ENCODE measurements at places on chromosomes 6 and 20. TPM values are rescaled to one million over a fixed set of nuclear protein-coding genes. Genes with fewer than 3 reads are reported as not detected.

The SLC35F1 gene
- total RNA-seq, result not detected

The LINC00237 gene
- total RNA-seq, result not detected

The NKX2-2 gene
- total RNA-seq, result not detected

The HLA-DOA gene
- total RNA-seq, result 358 TPM

The TMEM14A gene
- 11.9 TPM for total RNA-seq

The MMP24 gene
- total RNA-seq, result not detected

The IL17F gene
- not detected for total RNA-seq

The PPP2R5D gene
- 27.7 TPM for total RNA-seq

The COX4I2 gene
- 61.4 TPM for total RNA-seq

DNA sequence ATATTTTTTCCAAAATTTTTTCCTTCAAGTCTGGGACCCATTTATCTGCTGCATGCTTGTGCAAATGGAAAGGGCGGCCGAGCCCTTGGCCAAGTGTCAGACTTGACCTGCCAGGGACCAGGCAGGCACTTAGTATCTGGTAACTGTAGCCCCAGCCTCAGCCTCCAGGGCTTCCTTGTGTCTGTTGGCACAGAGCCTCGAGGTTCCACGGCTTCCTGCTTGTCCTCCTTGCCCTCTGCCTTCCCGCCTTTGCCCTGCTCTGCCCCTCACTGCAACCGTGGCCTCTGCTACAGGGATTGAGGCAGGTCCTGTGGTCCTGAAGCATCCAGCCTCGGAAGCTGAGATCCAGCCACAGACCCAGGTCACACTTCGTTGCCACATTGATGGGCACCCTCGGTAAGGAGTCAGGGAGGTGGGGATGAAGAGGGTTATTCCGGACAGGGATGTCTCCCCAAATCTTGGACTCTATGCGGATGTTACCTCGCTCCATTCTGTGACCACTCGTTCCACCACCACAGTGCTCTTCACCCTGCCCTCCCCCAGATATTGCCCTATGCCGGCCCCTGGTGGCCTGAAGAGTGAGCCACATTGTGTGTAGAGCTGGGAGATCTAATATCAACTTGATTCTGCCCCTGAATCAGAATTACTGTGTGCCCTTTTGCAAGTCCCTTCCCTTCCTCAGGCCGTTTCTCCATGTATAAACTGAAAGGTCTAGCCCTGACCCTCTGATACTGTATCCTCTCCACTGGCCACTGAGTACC, 41.5 kb upstream of the SRF start:
- H3K4me3 ChIP-seq, result peak overlapping the region; percentile 24
- H3K4me1 ChIP-seq, result peaks cover 3% of the 10 kb centered on the region
- no peaks in the 10 kb centered on the region for H3K27me3 ChIP-seq
- no peaks in the 10 kb centered on the region for H3K36me3 ChIP-seq
- H3K27ac ChIP-seq, result no peak overlapping the region
- no peak for DNase-seq

GRCh38 chr20:58980711-58981627, at the start of gene NELFCD:
Gene NELFCD (plus strand): TSS chr20:58981256. CDS start chr20:58981310, 54 bp downstream.
- H3K27me3 ChIP-seq, result no peaks in the 10 kb centered on the region
- peak within 1 kb of the TSS; percentile 96 for H3K4me3 ChIP-seq
- peaks cover 15% of the 10 kb centered on the region for H3K4me1 ChIP-seq
- no peak for DNase-seq

DNA sequence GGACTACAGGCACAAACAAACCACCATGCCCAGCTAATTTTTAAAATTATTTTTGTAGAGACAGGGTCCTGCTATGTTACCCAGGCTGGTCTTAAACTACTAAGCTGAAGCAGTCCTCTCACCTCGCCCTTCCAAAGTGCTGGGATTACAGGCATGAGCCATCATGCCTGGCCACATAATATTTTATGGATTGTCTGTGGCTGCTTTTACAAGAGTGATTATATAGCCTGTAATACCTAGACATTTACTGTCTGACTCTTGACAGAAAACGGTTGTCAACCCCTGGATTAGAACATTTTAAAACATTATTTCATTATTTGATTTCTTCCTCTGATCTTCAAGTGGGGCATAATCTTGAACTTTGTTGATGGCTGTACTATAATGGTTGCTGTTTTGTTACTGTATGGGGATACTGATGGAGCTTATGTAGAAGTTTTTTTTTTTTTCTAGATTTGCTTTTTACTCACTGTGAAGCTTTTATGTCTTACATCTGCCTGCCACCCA, 14.3 kb downstream of the PARD6B start:
- no peaks in the 10 kb centered on the region for H3K36me3 ChIP-seq
- H3K4me3 ChIP-seq, result no peak overlapping the region
- H3K27ac ChIP-seq, result peak overlapping the region; percentile 2
- no peaks in the 10 kb centered on the region for H3K4me1 ChIP-seq
- no peak for DNase-seq

DNA sequence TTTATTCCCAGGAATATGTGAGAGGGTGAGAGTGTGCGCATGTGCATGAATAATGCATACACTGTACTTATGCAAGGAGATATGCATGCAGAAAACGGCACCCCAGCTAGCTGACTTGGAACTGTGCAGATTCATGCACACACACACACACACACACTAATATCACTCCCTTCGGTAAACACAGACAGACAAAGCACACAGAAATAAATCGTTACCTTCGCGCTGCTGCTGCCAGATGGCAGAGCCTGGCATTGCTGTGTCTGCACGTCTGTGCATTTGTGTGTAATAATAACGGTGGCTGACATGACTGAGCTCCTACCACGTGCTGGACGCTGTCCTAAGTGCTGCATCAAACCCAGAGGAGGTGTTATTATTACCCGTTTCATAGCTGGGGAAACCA, 36.8 kb downstream of the PREX1 start:
- H3K27me3 ChIP-seq, result no peaks in the 10 kb centered on the region
- H3K36me3 ChIP-seq, result no peaks in the 10 kb centered on the region
- no peak overlapping the region for H3K4me3 ChIP-seq

DNA sequence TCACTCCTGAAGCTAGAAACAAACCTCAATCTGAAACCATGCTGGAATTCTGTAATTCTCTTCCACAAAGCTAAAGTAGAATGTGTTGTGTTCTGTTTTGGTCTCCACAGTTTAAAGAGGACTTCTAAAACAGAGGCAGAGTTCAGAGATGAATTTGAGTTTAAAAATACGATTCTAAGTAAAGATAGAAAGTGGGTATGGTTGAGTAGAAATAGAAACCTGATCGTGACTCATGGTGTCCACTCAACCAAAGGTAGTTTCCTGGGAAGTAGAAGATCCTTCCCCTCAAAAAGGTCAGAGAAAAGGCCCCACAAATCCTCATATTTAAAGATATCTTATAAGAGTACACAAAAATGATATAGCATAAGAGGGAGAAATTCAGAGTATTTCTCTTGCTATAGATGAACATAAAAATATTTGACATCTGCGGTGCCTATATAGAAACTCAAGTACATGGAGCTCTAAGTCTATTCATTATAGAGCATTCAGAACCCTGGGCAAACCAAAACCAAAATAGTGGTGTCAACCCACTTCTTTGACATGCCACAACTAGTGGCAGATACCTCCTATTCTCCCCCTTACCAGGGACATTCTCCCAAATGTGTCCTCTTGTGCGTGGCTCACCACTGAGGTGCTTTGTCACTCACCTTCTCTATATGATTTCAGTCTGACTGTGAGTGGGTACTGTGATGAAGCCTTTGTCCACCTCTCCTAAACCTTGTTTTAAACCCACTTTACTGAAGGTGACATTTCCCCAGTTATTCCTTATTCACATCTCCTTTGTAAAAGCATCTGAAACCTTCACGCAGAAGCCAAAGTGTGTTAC, 84.5 kb downstream of the PLCB1 start:
- H3K4me3 ChIP-seq, result no peak overlapping the region
- no peaks in the 10 kb centered on the region for H3K36me3 ChIP-seq
- no peak overlapping the region for H3K27ac ChIP-seq
- no peaks in the 10 kb centered on the region for H3K27me3 ChIP-seq
- no peak for DNase-seq

DNA sequence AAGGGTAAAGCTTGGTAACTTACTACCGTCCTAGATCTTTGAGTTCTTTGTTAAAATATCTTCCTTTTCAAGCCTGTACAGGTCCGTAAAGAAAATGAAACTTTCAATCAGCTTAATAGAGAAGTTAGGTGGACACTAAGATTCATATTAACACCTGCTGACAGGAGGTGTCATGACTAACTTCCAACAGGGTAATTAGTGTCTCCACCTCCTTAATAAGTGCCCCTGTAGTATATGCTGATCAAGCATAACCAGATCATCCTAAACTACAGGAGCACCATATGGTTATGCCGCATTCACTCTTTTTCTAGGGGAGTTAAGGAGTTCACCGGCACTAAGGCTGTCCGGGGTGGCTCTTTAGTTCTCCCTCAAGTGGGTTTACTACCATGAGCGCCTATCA, 23.9 kb upstream of the RALGAPA2 start:
- no peak overlapping the region for H3K4me3 ChIP-seq
- no peak for DNase-seq
- H3K4me1 ChIP-seq, result peaks cover 5% of the 10 kb centered on the region
- H3K27me3 ChIP-seq, result no peaks in the 10 kb centered on the region
- no peak overlapping the region for H3K27ac ChIP-seq
- H3K36me3 ChIP-seq, result no peaks in the 10 kb centered on the region

GRCh38 chr6:90008189-90008907, 114.1 kb downstream of the GJA10 start:
- H3K27me3 ChIP-seq, result no peaks in the 10 kb centered on the region
- peak overlapping the region; percentile 22 for H3K27ac ChIP-seq
- peaks cover 4% of the 10 kb centered on the region for H3K4me1 ChIP-seq
- no peaks in the 10 kb centered on the region for H3K36me3 ChIP-seq
- no peak for DNase-seq
- H3K4me3 ChIP-seq, result no peak overlapping the region

- no peaks in the 10 kb centered on the region for H3K36me3 ChIP-seq
- no peak overlapping the region for H3K4me3 ChIP-seq
- no peak overlapping the region for H3K27ac ChIP-seq
Measured at GRCh38 chr6:35327349-35328027, 14.9 kb upstream of the PPARD start.

- no peaks in the 10 kb centered on the region for H3K27me3 ChIP-seq
- no peak for DNase-seq
- H3K4me3 ChIP-seq, result no peak overlapping the region
- H3K27ac ChIP-seq, result no peak overlapping the region
- no peaks in the 10 kb centered on the region for H3K36me3 ChIP-seq
- no peaks in the 10 kb centered on the region for H3K4me1 ChIP-seq
Measured at GRCh38 chr6:88671624-88672023, 291.8 kb downstream of the RNGTT start.

DNA sequence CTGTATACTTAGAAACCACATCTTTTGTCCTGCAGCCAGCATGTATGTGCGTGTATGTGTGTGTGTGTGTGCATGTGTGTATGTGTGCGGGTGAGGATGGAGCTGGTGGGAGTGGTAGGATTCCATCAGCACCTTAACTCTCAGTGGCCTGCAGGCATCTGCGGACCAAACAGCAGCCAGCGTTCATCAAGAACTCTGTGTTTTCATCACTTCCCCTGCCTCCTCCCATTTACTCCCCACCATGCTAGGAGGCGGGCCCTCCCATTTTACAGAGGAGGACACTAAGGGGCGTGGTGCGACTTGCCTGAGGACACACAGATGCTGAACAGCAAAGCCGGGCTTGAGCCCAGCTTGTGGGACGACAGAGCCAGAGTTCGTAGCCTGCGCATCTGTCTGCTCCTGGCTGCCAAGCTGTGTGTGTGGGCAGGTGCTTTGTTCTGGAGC, 8.9 kb downstream of the VSTM2L start:
- DNase-seq, result no peak
- H3K27ac ChIP-seq, result no peak overlapping the region
- peaks cover 4% of the 10 kb centered on the region for H3K4me1 ChIP-seq
- H3K4me3 ChIP-seq, result no peak overlapping the region
- no peaks in the 10 kb centered on the region for H3K36me3 ChIP-seq
- H3K27me3 ChIP-seq, result peaks cover 8% of the 10 kb centered on the region

DNA sequence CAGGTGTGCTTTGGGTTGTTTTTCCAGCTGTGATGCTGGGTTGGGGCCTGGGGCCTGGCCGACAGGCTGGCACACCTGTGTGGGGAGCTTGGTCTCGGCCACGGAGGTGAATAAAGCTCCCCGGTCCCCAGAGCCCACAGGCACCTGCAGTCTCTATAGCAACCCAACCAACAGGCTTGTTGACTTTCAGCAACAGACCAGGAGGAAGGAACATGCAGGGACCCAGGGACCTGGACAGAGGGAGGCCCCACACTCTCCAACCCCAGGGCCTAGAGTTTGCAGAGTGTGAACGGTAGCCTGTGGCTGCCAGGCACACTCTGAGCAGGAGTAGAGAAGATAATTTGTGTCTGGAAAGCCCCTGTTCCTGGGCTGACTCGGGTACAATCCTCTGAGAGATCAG, 14.6 kb upstream of the SYNJ2 start:
- no peak overlapping the region for H3K4me3 ChIP-seq
- no peaks in the 10 kb centered on the region for H3K36me3 ChIP-seq
- H3K4me1 ChIP-seq, result peaks cover 3% of the 10 kb centered on the region
- no peaks in the 10 kb centered on the region for H3K27me3 ChIP-seq
- no peak for DNase-seq

DNA sequence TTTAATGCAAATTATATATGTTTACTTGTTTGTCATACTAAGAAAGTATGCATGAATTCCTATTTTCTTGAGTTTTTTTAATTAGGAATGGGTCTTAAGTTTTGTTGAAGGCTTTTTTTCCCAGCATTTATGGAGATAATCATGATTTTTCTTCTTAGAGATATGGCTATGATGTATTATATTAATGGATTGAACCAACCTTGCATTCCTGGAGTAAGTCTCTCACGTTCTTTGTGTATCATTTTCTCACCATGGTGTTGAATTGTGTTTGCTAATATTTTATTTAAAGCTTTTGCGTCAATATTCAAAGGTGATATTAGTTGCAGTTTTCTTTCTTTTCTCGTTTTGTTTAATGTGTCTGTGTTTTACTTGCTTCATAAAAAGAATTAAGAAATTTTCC, 48.4 kb upstream of the SLC35D3 start:
- H3K4me3 ChIP-seq, result no peak overlapping the region
- DNase-seq, result no peak
- peaks cover 4% of the 10 kb centered on the region for H3K36me3 ChIP-seq
- H3K27ac ChIP-seq, result no peak overlapping the region
- H3K4me1 ChIP-seq, result no peaks in the 10 kb centered on the region

- H3K36me3 ChIP-seq, result no peaks in the 10 kb centered on the region
- no peaks in the 10 kb centered on the region for H3K27me3 ChIP-seq
- H3K4me1 ChIP-seq, result peaks cover 5% of the 10 kb centered on the region
- H3K27ac ChIP-seq, result no peak overlapping the region
Measured at GRCh38 chr6:20203561-20204511, 8.4 kb downstream of the MBOAT1 start.

- H3K36me3 ChIP-seq, result peaks cover 41% of the 10 kb centered on the region
- H3K27me3 ChIP-seq, result no peaks in the 10 kb centered on the region
- DNase-seq, result no peak
Measured at GRCh38 chr6:159684013-159684304, 9.1 kb downstream of the SOD2 start.

GRCh38 chr6:106974336-106974998, at the start of gene CD24:
Gene CD24 (minus strand): TSS chr6:106974729. CDS start chr6:106974646, 83 bp downstream.
- no peak within 1 kb of the TSS for H3K27ac ChIP-seq
- peaks cover 5% of the 10 kb centered on the region for H3K27me3 ChIP-seq
- H3K4me3 ChIP-seq, result peak within 1 kb of the TSS; percentile 62
- peaks cover 15% of the 10 kb centered on the region for H3K4me1 ChIP-seq

Measured in ascending aorta (tissue), 2 donors.